ENCODE measurements at places on chromosomes 4 and X. TPM values are rescaled to one million over a fixed set of nuclear protein-coding genes. Genes with fewer than 3 reads are reported as not detected.

The GC gene
- total RNA-seq: not detected

The STAP1 gene
- not detected for total RNA-seq

The ASB5 gene
- total RNA-seq: under 0.01 TPM

The OR13H1 gene
- not detected for total RNA-seq

The MFSD8 gene
- 12.3 TPM for total RNA-seq

The ETNPPL gene
- total RNA-seq: not detected

The MGST2 gene
- total RNA-seq: 12.8 TPM

The ABCE1 gene
- 214 TPM for total RNA-seq

The MID2 gene
- total RNA-seq: 7.7 TPM

The ADGRL3 gene
- total RNA-seq: 14.1 TPM

The EDA2R gene
- total RNA-seq: 14.9 TPM

The AKAP4 gene
- not detected for total RNA-seq

The MAPK10 gene
- 3.3 TPM for total RNA-seq

The KLHL13 gene
- total RNA-seq: 7.1 TPM

The HSFX4 gene
- total RNA-seq: not detected

The RAB39B gene
- total RNA-seq: 0.56 TPM

The TMEM128 gene
- 23.8 TPM for total RNA-seq

The LCORL gene
- total RNA-seq: 10.0 TPM

The MAD2L1 gene
- 39.5 TPM for total RNA-seq

The AFF2 gene
- total RNA-seq: 0.56 TPM

The NSUN7 gene
- total RNA-seq: under 0.01 TPM

The SSX1 gene
- total RNA-seq: not detected

The GPR50 gene
- total RNA-seq: not detected

The KIT gene
- 2.8 TPM for total RNA-seq

The BEND2 gene
- not detected for total RNA-seq

The IGSF1 gene
- not detected for total RNA-seq

The UGT2B11 gene
- not detected for total RNA-seq

The DUSP9 gene
- total RNA-seq: under 0.01 TPM

The ADAMTS3 gene
- total RNA-seq: 5.4 TPM

The CLCN5 gene
- 16.3 TPM for total RNA-seq

The FAM149A gene
- 2.3 TPM for total RNA-seq

The TLR3 gene
- total RNA-seq: 3.6 TPM

The NDNF gene
- total RNA-seq: 0.56 TPM

The FMR1 gene
- 22.8 TPM for total RNA-seq

The RNF175 gene
- not detected for total RNA-seq

The UGT2B17 gene
- total RNA-seq: not detected

The AMTN gene
- total RNA-seq: not detected

Data from regular cardiac myocyte (primary cell).